Stimulated activated naive CD4-positive, alpha-beta T cell treated with Interleukin-2 at 50 U/mL for 16 hours (primary cell): ENCODE measurements at places on chromosomes 11 and 22.

DNA sequence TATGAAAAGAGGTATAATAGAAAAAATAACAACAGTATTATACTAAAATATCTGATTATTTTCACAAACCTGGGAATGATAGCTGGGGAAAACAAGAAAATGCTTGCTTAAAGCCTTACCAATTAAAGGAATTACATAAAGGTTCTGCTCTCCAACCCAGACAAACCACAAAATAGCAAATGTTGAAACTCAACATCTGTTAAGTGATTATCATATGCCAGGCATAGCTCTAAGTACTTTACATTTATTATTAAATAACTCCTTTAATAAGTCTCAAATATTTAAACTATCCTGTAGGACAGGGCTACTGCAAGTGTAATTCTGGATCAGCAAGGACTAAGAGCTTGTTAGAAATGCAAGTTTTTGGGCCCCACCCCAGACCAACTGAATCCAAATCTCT lies 20.1 kb downstream of the OR10A6 start:
- no peak for DNase-seq

GRCh38 chr11:119319136-119319699 lies 2.3 kb upstream of the MCAM start:
- DNase-seq, result no peak

DNA sequence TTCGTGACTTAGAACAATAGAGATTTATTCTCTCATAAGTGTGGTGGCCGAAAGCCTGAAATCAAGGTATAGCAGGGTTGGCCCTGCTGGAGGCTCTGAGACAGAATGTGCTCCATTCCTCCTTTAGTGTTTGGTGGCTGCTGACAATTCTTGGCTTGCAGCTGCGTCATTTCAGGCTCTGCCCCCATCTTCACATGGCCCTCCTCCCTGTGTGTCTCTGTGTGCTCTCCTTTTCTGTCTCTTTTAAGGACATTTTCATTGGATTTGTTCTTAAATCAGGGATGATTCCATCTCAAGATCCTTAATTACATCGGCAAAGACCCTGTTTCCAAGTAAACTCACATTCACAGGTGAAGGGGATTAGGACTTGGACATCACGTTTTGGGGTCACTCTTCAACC lies 10.2 kb upstream of the APOL6 start:
- no peak for DNase-seq

- DNase-seq, result peak; percentile 33
These were observed 15.6 kb upstream of the UCP3 start for GRCh38 chr11:74024261-74025029.

- no peak for DNase-seq
These were observed 972.1 kb downstream of the JRKL start for GRCh38 chr11:97361812-97362378.

- no peak for DNase-seq
These were observed 59.1 kb downstream of the KIF18A start for GRCh38 chr11:28048812-28049211.

- DNase-seq, result no peak
These were observed 762 bp downstream of the MTMR3 start for GRCh38 chr22:29883775-29884097.

DNA sequence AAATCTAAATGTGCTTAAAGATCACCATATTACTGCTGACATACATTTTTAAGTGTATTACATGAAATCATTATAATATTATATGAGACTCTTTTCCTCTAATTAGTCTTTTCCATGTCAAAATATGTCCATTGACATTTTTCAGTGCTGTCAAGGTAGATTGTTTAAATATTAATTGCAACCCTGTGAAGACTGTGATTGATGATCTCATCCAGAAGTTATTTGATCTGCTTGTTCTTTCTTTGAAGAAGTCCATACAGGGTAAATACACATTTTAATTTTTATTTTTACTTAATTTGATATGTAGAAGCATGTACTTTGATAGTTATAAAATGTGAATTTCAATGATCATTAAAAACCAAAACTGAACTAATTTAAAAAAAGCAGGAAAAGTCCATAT lies 38.4 kb downstream of the DYNC2H1 start:
- DNase-seq, result no peak

DNA sequence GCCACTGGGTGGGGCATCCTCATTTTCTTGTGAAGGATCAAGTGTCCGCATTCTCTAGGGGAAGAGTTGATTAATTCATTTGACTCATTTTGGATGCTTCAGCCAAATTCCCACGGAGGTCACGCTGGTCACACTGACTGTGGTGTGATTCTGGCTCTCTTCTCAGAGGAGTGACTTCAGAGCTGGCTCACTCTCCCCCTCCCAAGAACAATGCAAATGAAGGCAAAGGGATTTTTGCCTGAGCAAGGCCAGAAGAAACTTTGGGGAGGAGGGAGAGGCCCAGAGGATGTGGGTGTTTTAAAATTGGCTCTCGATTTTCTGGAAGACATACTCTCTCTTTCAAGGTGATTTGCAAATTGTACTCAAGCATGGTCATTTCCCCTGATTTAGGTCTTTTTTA lies 51.1 kb upstream of the LMO2 start:
- DNase-seq, result no peak

GRCh38 chr11:120335908-120336640 lies at the start of gene ARHGEF12:
Gene ARHGEF12 (plus strand): TSS chr11:120336413. CDS start chr11:120337244, 831 bp downstream.
- DNase-seq, result peak; percentile 77

DNA sequence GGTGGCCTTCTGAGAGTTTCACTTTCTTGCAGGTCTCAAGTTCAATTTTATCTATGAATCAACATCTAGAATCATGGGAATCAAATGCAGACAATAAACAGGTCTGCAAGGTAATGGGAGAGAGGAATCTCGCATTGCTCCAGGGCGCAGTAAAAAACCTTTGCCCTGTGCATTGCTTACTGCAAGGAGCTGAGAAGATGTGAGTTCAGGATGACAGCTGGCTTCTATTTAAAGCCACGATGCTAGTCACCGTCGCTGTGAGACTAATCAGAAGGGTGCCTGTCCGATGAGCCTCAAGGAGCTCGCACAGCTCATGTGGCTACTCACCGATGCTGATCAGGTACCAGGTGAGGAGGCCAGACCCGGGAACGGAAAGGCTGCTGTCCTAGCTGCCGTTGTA lies 30.2 kb upstream of the APOA1 start:
- DNase-seq, result no peak

GRCh38 chr11:100918551-100919500 lies 210.8 kb downstream of the PGR start:
- DNase-seq, result no peak

DNA sequence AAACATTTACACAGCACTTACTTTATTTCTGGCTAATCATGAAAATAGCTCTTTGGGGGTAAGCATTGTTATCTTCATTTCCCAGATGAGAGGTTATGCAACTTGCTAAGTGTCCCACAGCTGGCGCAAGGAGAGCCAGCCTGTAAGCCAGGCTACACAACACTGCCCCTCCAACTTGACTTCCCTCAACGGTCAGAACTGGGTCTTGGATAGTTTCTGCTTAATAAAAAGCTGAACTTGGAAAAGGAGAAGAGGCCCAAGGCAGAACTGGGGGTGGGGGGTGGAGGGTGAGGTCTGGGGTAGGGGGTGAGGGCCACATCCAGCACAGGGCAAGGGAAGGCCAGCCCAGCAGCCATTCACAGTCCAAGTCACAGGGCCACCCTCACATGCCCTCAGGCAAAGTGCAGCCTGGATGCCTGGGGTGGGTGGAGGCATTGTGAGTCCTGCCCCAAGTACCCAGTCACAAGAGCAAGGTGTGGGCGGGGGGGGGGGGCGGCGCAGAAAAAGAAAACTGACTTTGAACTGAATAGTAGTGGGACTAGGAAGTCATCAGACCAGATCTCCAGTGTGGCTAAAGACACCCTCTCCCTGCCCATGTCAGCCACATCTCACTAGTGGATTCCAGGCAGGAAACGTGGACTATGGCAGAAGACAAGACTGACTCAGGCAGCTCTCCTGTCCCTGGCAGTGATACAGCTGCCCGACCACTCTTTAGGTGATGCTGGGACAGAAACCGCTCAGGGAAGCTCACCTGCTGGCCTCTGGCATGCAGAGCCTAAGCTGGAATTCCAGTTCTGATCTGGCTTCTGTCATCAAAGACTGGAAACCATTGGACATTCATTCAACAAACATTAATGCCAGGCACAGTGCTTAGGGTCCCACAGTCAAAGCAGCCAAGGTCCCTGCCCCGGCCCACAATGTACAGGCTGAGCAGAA lies 52.4 kb downstream of the PACSIN2 start:
- DNase-seq, result no peak

DNA sequence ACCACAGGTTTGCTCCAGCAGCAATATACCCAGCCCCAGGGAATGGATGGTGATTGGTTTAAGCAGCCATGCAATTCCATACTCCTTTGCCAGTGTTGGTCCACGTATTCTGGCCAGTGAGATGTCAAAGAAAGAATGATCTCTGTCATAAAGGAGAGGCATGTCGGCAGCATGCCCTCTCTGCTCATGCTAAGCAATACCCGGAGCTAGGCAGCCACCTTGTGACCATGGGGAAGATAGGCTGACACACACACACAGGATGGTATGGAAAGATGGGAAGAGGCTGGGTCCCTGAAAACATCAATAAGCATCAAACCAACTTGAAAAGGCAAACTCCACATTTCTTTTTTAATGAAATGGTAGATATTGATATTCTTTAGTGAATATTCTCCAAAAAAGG lies 5.1 kb downstream of the ABCC8 start:
- DNase-seq, result no peak

DNA sequence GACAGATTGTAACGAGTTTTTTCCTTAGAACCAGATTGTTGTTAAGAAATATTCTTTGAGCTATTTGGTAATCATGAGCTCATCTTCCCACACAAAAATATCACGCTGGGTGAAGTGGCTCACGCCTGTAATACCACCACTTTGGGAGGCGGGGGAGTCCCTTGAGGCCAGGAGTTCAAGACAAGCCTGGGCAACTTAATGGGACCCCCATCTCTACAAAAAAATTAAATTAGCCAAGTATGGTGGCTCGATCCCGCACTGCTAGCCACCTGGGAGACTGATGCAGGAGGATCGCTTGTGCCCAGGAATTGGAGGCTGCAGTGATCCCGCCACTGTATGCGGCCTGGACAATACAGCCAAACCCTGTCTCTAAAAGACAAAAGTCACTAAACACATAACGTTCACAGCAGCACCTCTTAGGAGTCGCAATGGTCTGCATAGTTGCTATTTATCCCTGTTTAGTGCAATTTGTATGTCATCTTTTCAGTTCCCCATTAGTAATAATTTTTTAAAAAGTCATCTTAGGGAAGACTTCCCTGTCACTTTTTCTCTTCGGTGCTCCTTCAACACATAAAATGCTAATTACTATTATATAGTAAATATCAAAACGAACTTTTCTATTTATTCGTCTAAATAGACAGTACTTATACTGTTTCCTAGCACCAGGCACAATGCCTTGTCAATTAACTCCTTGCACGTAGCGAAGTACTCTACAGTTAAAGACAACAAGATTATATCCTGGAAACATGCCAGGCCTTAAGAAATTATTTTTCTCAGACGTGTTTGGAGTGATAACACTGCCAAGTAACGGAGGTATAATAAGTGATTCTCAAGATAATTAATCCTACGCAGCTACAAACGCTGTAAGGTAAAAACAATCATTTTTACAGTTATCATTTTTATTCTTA lies 1.1 kb downstream of the ST13 start:
- DNase-seq, result peak; percentile 4

DNA sequence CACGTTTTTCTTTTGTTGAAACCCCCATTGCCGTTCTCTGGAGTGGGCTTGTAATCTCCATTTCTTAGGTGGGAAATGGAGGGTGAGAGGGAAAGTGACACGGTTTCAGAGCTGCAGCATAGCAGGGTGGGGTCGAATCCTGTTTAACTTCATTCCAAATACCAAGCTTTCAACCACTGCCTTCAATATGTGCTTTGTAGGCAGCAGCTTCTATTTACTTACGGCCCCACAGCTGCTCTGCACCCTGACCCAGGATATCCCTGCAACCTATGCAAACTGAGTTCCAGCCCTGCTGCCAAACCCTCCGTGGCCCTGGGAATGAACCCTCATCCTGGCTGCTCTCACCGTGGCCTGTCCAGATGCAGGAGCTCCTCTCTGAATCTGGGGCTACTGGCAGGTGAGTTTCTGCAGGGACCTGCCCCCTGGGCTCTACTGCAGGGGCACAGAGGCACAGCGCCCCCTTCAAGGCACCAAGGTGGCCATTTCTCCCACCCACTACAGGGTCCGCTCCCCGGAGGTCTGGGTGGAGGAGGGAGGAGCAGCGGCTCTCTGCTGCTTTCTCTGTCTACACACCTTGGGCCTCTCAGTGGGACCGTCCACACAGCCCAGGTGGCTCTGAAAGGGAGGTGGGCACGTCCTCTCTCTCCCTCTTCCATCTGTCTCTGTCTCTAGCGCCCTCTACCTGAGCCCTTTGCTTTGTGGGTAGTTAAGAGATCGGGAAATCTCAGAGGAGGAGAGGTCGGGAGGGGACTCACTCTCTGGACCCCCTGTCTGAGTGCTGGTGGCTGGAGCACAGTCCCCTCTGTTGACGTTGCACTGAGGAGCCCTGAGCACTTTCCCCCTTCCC lies 279.1 kb downstream of the BRD1 start:
- no peak for DNase-seq

GRCh38 chr11:125587480-125587879 lies 5.2 kb upstream of the STT3A start:
- no peak for DNase-seq

GRCh38 chr11:79670882-79671281 lies 230.1 kb upstream of the TENM4 start:
- no peak for DNase-seq

DNA sequence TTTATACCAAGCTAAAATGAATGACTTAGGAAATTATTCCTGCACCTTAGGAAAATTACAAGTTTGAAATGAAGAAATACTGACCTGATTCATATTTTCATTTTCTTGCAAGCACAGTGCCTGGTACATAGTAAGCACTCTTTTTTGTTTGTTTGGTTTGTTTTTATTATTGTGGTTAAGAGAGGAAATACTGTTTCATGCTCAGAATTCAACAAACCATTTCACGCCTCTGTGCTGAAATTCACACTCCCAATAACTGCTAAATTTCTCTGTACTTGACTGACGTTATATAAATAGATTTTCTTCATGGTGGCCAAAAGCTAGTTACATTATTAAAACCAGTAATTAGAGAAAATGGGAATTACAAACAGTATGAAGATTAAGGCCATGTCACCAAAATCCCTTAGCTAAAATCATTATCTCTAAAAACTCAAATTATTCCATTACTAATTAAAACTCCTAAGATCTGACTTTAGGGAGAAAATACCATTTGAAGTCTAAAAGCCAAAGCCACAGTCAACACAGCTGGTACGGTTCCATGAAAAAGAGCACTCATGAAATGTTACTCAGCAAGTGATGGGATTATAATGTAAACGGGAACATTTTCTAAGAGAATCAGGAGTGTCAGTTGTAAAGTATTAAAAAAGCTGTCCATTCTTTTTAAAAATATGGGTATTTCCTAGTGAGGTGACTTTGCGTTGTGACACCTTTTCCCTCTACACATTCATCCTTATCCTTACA lies 77.8 kb upstream of the DDI1 start:
- DNase-seq, result no peak

- no peak for DNase-seq
These were observed 12.0 kb downstream of the SIPA1 start for GRCh38 chr11:65649656-65650546.

DNA sequence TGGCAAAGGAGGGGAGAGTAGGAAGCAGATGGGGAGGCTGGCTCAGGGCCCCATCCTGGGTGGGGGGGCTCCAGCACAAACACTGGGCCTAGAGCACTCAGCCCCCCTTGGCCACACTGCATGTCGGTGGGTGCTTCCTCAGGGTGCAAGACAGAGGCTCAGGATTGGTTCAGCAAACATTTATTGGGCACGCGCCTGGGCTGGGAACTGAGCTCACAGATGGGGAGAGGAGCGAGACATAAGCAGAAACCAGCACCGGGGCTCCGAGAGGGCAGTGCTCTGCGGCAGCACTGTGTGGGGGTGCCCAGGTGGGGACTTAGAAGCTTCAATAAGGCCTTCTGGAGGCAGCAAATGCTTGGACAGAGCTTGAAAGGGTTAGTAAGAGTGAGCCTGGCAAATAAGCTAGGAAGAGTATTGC lies 12.1 kb upstream of the EHD1 start:
- no peak for DNase-seq
